ENCODE measurements at places on chromosomes 12 and 14. TPM values are rescaled to one million over a fixed set of nuclear protein-coding genes. Genes with fewer than 3 reads are reported as not detected.

DNA sequence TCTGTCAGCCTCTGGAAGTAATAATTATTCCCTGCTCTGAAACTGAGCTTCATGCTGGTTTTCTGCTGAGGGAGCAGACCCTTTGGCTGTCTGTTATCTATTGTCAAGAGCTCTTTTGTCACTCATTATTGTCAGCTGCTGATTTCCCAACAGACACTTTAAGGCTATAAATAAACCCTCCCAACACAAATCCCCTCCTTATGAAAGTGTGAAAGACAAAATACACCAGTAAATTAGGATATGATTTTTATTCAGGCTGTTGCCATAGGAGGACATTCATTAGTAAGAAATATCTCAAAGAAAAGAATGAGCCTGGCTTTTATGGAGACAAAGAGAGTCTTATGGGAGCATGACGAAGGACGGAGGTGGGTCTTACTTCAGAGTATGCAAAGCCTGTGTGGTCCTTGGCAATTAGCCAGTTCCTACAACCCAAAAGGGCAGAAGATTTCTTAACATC is 180.8 kb downstream of the CRADD start:
- no peak overlapping the region for H3K27ac ChIP-seq
- no peaks in the 10 kb centered on the region for H3K36me3 ChIP-seq
- no peaks in the 10 kb centered on the region for H3K27me3 ChIP-seq
- no peak overlapping the region for H3K4me3 ChIP-seq

- no peak for DNase-seq
- H3K27ac ChIP-seq: no peak overlapping the region
- no peaks in the 10 kb centered on the region for H3K4me1 ChIP-seq
- no peaks in the 10 kb centered on the region for H3K27me3 ChIP-seq
These were observed 298.0 kb downstream of the PPFIA2 start for GRCh38 chr12:81461163-81461562.

- no peak for DNase-seq
- no peaks in the 10 kb centered on the region for H3K27me3 ChIP-seq
- H3K36me3 ChIP-seq: no peaks in the 10 kb centered on the region
- no peak overlapping the region for H3K27ac ChIP-seq
These were observed 135.5 kb upstream of the FUT8 start for GRCh38 chr14:65277027-65277426.

GRCh38 chr14:89309670-89310177 is 107.3 kb downstream of the FOXN3 start:
- DNase-seq: no peak
- H3K36me3 ChIP-seq: no peaks in the 10 kb centered on the region
- no peak overlapping the region for H3K27ac ChIP-seq
- no peaks in the 10 kb centered on the region for H3K27me3 ChIP-seq
- H3K4me3 ChIP-seq: no peak overlapping the region

- DNase-seq: no peak
- no peak overlapping the region for H3K27ac ChIP-seq
- H3K27me3 ChIP-seq: peaks cover 96% of the 10 kb centered on the region
- no peaks in the 10 kb centered on the region for H3K36me3 ChIP-seq
- no peak overlapping the region for H3K4me3 ChIP-seq
- H3K4me1 ChIP-seq: peaks cover 7% of the 10 kb centered on the region
These were observed 5.2 kb downstream of the FOXA1 start for GRCh38 chr14:37589715-37590427.

GRCh38 chr12:108633534-108634248 is at the start of gene SELPLG:
SELPLG (minus strand) TSS chr12:108633894; CDS start chr12:108624307, 9,587 bp downstream.
- H3K36me3 ChIP-seq: no peaks in the 10 kb centered on the region
- H3K4me3 ChIP-seq: no peak within 1 kb of the TSS
- peaks cover 11% of the 10 kb centered on the region for H3K4me1 ChIP-seq
- no peak within 1 kb of the TSS for H3K27ac ChIP-seq
- DNase-seq: peak; percentile 60

Gene SP1
- total RNA-seq: 31.6 TPM

DNA sequence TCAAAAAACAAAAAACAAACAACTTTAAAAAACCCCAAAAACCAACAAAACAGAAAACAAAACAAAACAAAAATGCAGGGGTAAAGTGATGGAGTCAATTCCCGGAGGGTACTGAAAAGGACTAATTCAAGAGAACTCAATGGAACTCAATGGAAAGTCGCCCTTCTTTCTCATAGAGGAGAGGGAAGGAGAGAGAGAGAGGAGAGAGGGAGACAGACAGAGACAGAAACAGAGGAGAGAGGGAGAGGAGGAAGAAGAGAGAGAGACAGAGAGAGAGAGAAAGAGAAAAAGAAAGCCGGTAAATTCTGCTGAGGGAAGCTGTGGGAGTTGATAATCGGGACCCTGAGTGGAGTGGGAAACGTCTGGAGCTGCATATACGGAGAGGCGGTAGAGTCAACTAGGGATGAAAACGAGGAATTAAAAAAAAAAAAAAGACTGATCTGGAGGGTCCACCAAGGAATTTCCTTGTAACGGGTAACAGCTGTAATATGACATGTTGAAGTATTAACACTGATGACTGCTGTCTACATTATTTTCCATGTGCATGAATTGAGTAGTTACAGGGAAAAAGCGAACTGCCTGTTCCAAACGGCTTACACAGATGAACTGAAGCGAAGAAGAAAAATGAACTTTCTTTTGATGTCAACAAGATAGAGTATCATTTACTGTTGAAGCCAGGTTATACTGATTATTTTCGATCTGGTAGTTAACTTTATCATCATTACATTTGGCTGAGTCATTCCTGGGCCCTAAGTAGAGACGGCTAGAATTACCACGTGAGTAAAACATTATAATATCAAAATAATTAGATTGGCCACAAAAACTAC is 934 bp upstream of the ZC2HC1C start:
- no peak for DNase-seq
- H3K27me3 ChIP-seq: no peaks in the 10 kb centered on the region
- H3K27ac ChIP-seq: peak overlapping the region; percentile 98

DNA sequence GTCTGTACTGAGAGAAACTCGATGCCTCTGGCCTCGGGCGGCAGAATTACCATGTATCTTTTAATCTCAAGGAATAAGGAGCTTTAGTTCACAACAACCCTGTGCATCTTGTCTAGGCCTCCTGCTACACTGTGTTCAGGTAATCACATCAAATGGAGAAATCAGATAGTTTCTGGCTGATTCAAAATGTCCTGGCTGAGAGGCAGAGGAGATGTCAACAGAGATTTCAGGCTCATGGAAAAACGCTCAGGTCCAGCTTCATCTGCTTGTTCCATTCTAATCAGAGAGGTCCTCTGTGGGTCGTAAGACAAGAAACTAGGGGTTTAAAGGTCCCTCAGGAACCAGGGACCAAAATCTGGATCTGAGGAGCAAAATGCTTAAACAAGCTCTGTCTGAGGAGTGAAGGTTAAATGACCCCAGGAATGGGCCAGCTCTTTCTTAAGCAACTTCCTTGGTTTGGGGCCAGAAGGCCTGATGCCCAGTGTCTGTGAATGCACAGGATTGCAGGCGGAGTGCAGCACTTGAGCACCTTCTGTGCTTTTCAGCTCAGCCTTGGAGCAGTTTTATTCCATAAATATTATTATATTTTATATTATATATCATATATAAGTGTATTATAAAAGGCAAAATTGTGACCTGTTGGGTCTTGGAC is 170.2 kb upstream of the PRICKLE1 start:
- no peaks in the 10 kb centered on the region for H3K36me3 ChIP-seq
- no peaks in the 10 kb centered on the region for H3K27me3 ChIP-seq
- no peak overlapping the region for H3K4me3 ChIP-seq

DNA sequence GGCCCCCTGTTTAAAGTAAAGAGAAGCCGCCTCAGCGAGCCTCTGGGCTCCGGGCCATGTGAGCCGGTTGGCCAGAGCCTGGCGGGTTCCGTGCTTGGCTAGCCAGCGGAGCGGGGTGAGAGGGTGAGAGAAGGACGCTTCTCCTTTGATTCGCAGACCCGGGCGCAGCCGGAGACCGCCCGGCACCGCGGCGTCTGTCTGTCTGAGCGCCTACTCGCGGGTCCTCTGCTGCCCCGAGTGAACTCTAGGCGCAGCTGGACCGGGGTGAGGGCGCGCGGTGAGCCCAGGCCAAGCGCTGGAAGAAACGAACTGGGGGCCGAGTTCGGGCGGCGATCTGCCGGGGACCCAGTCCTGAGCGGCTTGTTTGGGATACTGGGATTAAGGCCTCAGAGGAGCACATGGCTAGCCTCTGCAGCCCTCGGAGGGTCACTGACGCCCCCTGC is 41.4 kb upstream of the TBX5 start:
- DNase-seq: no peak
- no peaks in the 10 kb centered on the region for H3K36me3 ChIP-seq
- peaks cover 16% of the 10 kb centered on the region for H3K4me1 ChIP-seq

Gene ARHGAP5
- total RNA-seq: 176 TPM

Gene OR11H6
- total RNA-seq: not detected

DNA sequence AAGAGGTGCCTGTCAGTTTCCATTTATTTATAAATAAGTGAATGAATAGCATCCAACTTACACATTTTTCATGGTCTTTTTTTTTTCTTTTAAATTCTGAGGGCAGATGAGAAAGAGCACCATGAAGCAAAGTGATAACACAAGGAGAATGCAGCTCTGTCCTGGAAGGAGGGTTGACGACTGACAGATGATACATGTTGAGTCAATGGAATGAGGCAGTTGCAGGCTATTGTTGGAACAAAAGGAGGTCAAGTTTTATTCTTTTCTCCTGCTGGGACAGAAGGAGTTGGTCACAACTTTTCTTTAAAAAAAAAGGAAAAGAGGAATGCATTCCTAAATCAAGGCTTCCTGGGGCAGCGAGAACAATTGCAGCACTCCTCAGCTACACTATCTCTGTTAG is 119.9 kb upstream of the PLEKHG7 start:
- H3K4me3 ChIP-seq: no peak overlapping the region
- no peaks in the 10 kb centered on the region for H3K27me3 ChIP-seq
- H3K4me1 ChIP-seq: no peaks in the 10 kb centered on the region
- no peaks in the 10 kb centered on the region for H3K36me3 ChIP-seq
- no peak overlapping the region for H3K27ac ChIP-seq

DNA sequence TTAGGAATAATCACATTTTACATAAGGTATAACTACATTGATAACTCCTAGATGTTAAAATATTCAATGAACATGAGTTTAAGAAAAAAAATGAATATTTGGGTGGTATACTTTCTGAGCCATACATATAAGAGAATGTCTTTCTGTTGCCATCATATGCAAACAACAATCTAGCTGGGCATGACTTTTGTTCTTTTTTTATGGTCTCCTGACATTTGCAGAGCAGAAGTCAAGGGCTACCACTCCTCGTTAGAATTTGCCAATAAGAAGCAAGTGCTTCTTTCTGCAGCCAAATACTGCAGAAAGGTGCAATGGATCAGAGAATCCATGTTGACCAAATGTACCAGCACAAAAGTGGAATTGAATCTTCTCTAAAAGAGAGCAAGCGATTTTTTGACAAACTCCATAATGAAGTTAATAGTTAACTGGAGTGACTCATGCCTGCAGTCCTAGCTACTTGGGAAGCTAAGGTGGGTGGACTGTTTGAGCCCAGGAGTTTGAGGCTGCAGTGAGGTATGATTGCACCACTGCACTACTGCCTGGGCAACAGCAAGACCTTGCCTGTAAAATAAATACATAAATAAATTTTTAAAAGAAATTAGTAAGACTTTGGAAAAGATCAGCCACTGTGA is 25.5 kb upstream of the CCDC91 start:
- H3K27me3 ChIP-seq: no peaks in the 10 kb centered on the region
- no peaks in the 10 kb centered on the region for H3K36me3 ChIP-seq
- H3K27ac ChIP-seq: no peak overlapping the region
- no peak overlapping the region for H3K4me3 ChIP-seq
- no peak for DNase-seq

- peak overlapping the region; percentile 86 for H3K4me3 ChIP-seq
- no peaks in the 10 kb centered on the region for H3K36me3 ChIP-seq
- peaks cover 61% of the 10 kb centered on the region for H3K4me1 ChIP-seq
- H3K27me3 ChIP-seq: peaks cover 5% of the 10 kb centered on the region
- no peak for DNase-seq
These were observed 944 bp downstream of the CCND2 start for GRCh38 chr12:4274396-4275015.

- no peaks in the 10 kb centered on the region for H3K27me3 ChIP-seq
- DNase-seq: no peak
- H3K4me3 ChIP-seq: no peak overlapping the region
- H3K36me3 ChIP-seq: no peaks in the 10 kb centered on the region
- H3K4me1 ChIP-seq: peaks cover 7% of the 10 kb centered on the region
These were observed 290.9 kb downstream of the BTG1 start for GRCh38 chr12:91854725-91855124.

- H3K4me1 ChIP-seq: peaks cover 48% of the 10 kb centered on the region
- no peaks in the 10 kb centered on the region for H3K27me3 ChIP-seq
- peak overlapping the region; percentile 74 for H3K27ac ChIP-seq
These were observed 37.0 kb downstream of the LIMA1 start for GRCh38 chr12:50246197-50246865.

Gene CLEC2A
- not detected for total RNA-seq

GRCh38 chr12:69342421-69342820 is 5.8 kb upstream of the LYZ start:
- peaks cover 7% of the 10 kb centered on the region for H3K4me1 ChIP-seq
- no peak overlapping the region for H3K4me3 ChIP-seq
- no peak overlapping the region for H3K27ac ChIP-seq
- H3K27me3 ChIP-seq: no peaks in the 10 kb centered on the region
- DNase-seq: no peak

DNA sequence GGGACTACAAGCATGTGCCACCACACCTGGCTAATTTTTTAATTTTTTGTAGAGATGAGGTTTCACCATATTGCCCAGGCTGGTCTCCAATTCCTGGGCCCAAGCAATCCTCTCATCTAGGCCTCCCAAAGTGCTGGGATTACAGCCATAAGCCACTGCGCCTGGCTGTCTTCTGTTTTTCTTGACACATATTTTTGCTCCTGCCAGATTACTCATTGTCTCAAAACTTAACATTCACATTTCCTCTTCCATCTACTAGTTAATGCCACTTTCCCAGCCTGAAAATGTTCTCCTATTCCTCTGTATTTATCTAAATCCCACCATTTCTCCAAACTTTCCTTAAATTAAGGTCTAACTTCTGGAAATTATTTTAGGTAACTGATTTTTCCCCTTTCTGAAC is 36.2 kb upstream of the KCNH3 start:
- DNase-seq: no peak
- H3K27me3 ChIP-seq: no peaks in the 10 kb centered on the region
- H3K36me3 ChIP-seq: peaks cover 58% of the 10 kb centered on the region
- no peak overlapping the region for H3K27ac ChIP-seq

DNA sequence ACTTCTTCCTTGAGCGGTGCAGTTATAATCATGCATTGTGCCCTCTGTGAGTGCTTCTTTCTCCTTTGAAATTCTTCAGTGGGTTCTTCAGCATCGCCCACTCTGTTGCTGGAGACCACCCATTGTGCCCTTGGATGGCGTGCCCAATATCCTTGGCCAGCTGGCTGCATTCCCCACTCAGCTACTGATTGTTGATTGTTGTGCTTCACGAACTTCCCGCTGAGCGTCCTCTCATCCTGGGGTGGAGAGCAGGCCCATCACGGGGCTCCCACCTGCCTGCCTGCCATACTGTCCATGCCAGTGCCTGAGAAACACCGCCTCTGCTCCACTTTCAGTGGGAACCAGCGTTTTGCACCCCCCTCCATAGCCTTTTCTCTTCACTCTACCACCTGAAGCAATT is 8.6 kb upstream of the SSTR1 start:
- H3K27ac ChIP-seq: no peak overlapping the region
- no peaks in the 10 kb centered on the region for H3K27me3 ChIP-seq
- no peaks in the 10 kb centered on the region for H3K4me1 ChIP-seq
- H3K36me3 ChIP-seq: no peaks in the 10 kb centered on the region

GRCh38 chr14:104799244-104800014 is 1.5 kb upstream of the ZBTB42 start:
- no peak for DNase-seq
- H3K36me3 ChIP-seq: no peaks in the 10 kb centered on the region
- H3K27me3 ChIP-seq: no peaks in the 10 kb centered on the region
- peaks cover 54% of the 10 kb centered on the region for H3K4me1 ChIP-seq

Gene NEUROD4
- not detected for total RNA-seq

Gene CLEC12A
- 1.2 TPM for total RNA-seq

Gene ZBTB39
- total RNA-seq: 4.0 TPM

Data from heart right ventricle (tissue), 16 donors.